ENCODE measurements at places on chromosomes 6 and 20. TPM values are rescaled to one million over a fixed set of nuclear protein-coding genes. Genes with fewer than 3 reads are reported as not detected.

The ZNF318 gene
- 2.1 TPM for polyA plus RNA-seq

The TRIM40 gene
- polyA plus RNA-seq = 18.9 TPM

DNA sequence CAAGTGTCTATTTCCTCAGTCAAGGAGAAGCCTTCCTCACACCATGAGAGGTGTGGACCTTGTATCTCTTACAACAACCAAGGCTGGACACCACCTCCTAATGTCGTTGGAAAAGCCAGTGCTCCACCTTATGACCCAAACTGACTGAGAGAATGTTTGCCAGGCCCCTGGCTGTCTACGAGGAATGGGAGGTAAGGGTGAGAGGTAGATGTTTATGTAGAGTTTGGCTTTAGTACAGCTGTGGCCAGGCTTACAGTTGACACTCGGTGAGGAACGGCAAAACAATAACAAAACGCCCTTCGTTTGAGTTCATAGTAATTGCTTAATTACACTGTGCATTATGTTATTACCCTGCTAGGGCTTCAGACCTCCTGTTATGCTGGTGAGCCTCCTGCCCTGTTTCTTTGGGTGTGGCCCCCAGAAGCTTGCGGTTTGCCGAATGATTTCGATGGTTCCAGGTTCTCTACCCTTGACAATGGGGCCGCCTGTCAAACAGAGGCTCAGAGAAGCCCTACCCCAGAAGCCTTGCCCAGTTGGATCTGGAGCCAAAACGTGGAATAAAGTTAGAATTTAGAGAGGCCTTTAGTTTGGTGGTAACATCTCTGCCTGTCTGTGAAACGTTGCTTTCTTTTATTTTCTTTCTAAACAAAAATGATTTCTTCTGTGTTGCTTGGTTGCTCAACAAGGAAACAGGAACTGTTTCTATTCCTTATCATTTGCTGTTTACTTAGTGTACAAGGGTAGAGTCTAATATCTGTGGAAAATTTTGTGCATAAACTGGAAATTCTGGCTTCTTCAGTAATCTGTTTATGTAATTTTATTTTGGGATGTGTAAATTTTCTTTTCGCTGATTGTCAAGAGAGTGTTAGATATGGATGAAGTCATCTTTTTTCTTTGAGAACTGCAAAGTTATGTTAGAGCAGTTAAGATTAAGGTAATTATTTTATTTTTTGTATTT lies 60.4 kb upstream of the FOXQ1 start:
- DNase-seq = no peak
- H3K27me3 ChIP-seq = no peaks in the 10 kb centered on the region
- H3K27ac ChIP-seq = no peak overlapping the region
- peaks cover 3% of the 10 kb centered on the region for H3K4me1 ChIP-seq
- no peak overlapping the region for H3K4me3 ChIP-seq

- no peak overlapping the region for H3K27ac ChIP-seq
- no peaks in the 10 kb centered on the region for H3K4me1 ChIP-seq
- no peaks in the 10 kb centered on the region for H3K36me3 ChIP-seq
- no peak overlapping the region for H3K4me3 ChIP-seq
These were observed 113.7 kb downstream of the FAM217A start for GRCh38 chr6:3965071-3965718.

- no peaks in the 10 kb centered on the region for H3K4me1 ChIP-seq
- no peaks in the 10 kb centered on the region for H3K36me3 ChIP-seq
- no peak overlapping the region for H3K27ac ChIP-seq
- no peak for DNase-seq
- H3K27me3 ChIP-seq = no peaks in the 10 kb centered on the region
These were observed 181.9 kb downstream of the TBC1D7 start for GRCh38 chr6:13146442-13146841.

GRCh38 chr6:170043881-170044790 lies 246.7 kb downstream of the DLL1 start:
- no peak overlapping the region for H3K4me3 ChIP-seq
- no peaks in the 10 kb centered on the region for H3K27me3 ChIP-seq
- H3K36me3 ChIP-seq = no peaks in the 10 kb centered on the region
- no peak overlapping the region for H3K27ac ChIP-seq
- peaks cover 20% of the 10 kb centered on the region for H3K4me1 ChIP-seq

The PLCB1 gene
- polyA plus RNA-seq = 0.92 TPM

- no peak overlapping the region for H3K4me3 ChIP-seq
- H3K36me3 ChIP-seq = no peaks in the 10 kb centered on the region
- H3K4me1 ChIP-seq = no peaks in the 10 kb centered on the region
These were observed 252.7 kb downstream of the TAF4 start for GRCh38 chr20:61812845-61813485.

The GRIK2 gene
- polyA plus RNA-seq = not detected

DNA sequence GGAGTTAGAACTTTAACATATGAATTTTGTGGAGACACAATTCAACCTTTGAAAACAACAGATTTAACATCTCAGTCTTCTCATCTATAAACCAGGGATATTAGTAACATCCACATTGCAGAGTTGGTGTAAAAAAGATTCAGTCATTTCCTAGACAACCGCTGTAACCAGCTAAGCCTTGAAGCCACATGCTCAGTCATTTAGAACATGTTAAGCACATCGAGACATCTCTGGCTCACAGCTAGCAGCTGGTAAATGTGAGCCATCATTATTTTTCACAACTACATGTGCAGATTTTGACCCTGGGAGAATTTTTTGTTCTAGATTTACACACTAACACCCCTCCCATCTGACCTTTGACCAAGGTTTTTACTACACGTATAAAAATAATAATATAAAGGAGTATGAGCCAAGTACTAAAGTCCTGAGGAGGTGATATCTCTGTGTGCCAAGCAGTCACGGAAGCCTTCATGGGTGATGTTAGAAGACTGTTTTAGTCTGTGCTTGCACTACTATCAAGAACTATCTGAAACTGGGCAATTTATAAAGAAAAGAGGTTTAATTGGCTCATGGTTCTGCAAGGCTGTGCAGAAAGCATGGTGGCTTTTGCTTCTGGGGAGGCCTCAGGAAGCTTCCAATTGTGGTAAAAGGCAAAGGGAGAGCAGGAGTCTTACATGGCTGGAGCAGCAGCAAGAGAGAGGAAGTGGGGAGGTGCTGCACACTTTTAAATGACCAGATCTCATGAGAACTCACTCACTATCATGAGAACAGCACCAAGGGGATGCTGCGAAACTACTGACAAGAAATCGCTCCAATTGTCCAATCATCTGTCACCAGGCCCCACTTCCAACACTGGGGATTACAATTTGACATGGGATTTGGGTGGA lies 48.7 kb upstream of the IL20RA start:
- no peaks in the 10 kb centered on the region for H3K4me1 ChIP-seq
- no peak overlapping the region for H3K4me3 ChIP-seq
- H3K36me3 ChIP-seq = no peaks in the 10 kb centered on the region
- DNase-seq = no peak
- no peak overlapping the region for H3K27ac ChIP-seq
- no peaks in the 10 kb centered on the region for H3K27me3 ChIP-seq

- DNase-seq = no peak
- H3K27ac ChIP-seq = no peak overlapping the region
- H3K36me3 ChIP-seq = no peaks in the 10 kb centered on the region
- H3K4me3 ChIP-seq = no peak overlapping the region
- H3K27me3 ChIP-seq = no peaks in the 10 kb centered on the region
- no peaks in the 10 kb centered on the region for H3K4me1 ChIP-seq
These were observed 44.2 kb downstream of the ZNF831 start for GRCh38 chr20:59207742-59208357.

The TRIM31 gene
- 133 TPM for polyA plus RNA-seq

The HTR1E gene
- not detected for polyA plus RNA-seq

DNA sequence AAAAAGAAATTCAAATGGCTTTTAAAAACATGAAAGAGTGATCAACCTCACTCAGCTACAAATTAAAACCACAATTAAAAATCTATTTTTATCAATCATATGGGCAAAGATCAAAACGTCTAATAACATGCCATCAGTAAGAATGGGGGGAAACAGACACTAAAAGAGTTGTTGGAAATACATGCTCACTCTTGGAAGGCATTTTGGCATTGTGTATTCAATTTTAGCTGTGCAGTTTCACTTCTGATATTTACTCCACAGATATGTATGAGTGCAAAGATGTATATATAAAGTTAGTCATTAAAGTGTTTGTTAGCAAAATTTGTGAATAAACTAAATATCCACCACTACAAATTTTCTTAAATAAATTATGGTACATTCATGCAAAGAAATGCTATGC lies 112.3 kb upstream of the TOP1 start:
- H3K27me3 ChIP-seq = no peaks in the 10 kb centered on the region
- H3K4me3 ChIP-seq = no peak overlapping the region
- no peak for DNase-seq
- no peaks in the 10 kb centered on the region for H3K36me3 ChIP-seq

- H3K4me3 ChIP-seq = no peak overlapping the region
- H3K27me3 ChIP-seq = no peaks in the 10 kb centered on the region
- peaks cover 22% of the 10 kb centered on the region for H3K4me1 ChIP-seq
- no peaks in the 10 kb centered on the region for H3K36me3 ChIP-seq
- H3K27ac ChIP-seq = no peak overlapping the region
These were observed 6.9 kb upstream of the OSER1 start for GRCh38 chr20:44217342-44218092.

DNA sequence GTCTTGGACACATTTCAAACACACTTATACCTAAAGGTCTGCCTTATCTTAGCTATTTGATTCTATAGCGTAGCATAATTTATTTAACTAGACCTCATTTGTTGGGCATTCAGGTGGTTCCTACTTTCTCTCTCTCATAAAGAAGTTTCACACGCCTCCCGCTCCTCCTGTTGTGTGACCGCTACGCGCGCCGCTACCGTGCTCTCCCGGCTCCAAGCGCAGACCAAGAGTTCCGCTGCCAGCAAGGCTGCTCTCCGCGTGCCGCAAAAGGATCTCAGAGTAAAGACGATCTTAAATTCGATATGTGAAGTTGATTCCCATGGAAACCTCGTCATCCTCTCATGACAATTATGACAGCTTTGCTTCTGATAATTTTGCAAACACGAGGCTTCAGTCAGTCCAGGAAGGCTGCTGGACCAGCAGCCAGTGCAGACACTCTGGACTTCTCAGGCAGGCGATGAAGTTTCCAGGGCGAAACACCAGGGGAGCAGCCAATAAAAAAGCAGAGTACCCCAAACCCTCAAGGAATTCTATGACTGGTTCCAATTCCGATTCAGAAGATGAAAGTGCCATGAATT lies 20.4 kb downstream of the PRSS16 start:
- no peaks in the 10 kb centered on the region for H3K27me3 ChIP-seq
- no peak for DNase-seq
- no peak overlapping the region for H3K4me3 ChIP-seq
- H3K36me3 ChIP-seq = no peaks in the 10 kb centered on the region

DNA sequence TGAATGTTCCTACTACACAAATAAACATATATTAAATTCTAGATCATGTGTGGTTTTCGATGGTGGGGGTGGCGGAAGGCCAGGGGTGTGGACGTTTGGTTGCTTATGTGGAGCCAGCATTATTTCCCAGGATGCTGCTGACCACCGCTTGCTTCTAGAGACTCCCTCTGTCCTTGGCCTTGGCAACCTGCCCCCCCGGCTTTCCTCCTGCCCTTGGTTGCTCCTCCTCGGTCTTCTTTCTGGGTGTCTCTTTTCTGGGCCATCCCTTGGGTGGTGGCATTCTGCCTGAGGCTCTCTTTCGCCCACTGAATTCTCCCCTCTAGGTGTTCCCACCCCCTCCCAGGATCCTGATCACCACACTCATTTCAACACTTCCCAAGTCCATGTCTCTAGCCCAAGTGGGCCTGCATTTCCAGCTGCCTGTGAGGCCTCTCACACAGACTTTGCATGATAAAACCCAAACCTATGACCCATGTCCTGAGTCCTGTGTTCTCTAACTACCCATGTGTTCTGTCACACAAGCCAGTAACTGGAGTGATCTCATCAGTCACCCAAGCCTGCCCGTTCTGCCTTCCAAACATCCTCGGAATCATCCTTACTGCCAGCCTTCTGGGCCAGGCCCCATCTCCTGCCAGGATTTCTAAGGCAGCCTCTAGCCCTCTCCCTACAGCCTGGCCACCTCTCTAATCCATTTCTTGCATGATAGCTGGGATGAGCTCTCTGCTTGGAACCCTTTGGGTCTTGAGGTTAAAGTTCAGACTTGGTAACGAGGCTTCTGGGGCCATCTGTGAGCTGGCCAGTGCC lies 71.2 kb downstream of the CDS2 start:
- H3K4me1 ChIP-seq = no peaks in the 10 kb centered on the region
- no peaks in the 10 kb centered on the region for H3K27me3 ChIP-seq
- no peak overlapping the region for H3K27ac ChIP-seq
- no peak overlapping the region for H3K4me3 ChIP-seq

The TUBB2B gene
- polyA plus RNA-seq = 2.3 TPM

DNA sequence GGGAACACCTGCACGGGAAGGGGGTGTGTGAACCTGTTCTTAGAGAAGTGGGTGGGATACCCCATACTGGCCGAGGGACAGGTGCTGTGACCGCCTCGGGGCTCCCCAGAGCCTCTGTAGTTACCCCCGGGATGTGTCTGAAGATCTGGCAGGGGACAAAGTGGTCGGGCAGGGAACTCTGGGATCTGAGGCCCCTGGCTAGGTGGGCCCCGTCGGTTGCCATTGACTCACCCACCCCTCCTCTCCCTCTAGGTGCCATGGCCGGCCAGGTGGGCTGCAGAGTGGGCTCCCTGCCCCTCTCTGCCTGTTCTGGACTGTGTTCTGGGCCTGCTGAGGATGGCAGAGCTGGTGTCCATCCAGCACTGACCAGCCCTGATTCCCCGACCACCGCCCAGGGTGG lies 4.3 kb downstream of the BIRC7 start:
- H3K36me3 ChIP-seq = no peaks in the 10 kb centered on the region
- DNase-seq = no peak
- H3K4me1 ChIP-seq = no peaks in the 10 kb centered on the region
- H3K27ac ChIP-seq = no peak overlapping the region

DNA sequence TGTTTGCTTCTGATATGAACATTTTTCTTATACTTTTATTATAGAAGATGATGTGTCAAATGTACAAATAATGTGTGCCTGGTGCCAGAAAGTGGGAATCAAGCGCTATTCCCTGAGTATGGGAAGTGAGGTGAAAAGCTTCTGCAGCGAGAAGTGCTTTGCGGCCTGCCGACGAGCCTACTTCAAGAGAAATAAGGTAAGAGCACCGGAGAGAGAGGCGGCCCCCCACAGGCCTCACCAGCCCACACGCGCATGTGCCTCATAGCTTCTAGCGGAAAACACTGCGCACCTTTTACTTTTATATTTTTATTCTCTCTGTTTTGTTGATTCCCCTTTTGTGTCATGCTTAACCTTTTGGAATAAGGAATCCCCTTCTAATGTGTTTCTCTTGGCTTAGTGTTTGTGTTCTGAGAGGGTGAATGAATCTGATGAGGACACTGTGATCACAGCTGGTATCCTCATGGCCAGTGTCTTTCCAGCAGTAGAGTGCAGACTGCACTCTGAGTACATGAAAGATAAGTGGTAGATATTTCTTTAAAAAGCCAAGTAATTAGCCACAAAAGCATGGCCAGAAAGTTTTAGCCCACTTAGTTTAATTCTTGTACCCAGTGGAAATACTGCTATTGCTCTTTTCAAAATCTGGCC lies 43.6 kb downstream of the SOBP start:
- no peaks in the 10 kb centered on the region for H3K27me3 ChIP-seq
- no peak for DNase-seq
- H3K4me3 ChIP-seq = no peak overlapping the region
- H3K27ac ChIP-seq = peak overlapping the region; percentile 56
- H3K36me3 ChIP-seq = no peaks in the 10 kb centered on the region
- H3K4me1 ChIP-seq = no peaks in the 10 kb centered on the region

The PHACTR2 gene
- polyA plus RNA-seq = 9.5 TPM

GRCh38 chr6:158172001-158172400 lies 3.9 kb downstream of the GTF2H5 start:
- H3K27me3 ChIP-seq = no peaks in the 10 kb centered on the region
- peaks cover 29% of the 10 kb centered on the region for H3K4me1 ChIP-seq
- peak overlapping the region; percentile 75 for H3K27ac ChIP-seq
- H3K4me3 ChIP-seq = no peak overlapping the region
- H3K36me3 ChIP-seq = no peaks in the 10 kb centered on the region
- DNase-seq = no peak

All from sigmoid colon (tissue), 7 donors.